ENCODE measurements at places on chromosomes 16 and 17.

DNA sequence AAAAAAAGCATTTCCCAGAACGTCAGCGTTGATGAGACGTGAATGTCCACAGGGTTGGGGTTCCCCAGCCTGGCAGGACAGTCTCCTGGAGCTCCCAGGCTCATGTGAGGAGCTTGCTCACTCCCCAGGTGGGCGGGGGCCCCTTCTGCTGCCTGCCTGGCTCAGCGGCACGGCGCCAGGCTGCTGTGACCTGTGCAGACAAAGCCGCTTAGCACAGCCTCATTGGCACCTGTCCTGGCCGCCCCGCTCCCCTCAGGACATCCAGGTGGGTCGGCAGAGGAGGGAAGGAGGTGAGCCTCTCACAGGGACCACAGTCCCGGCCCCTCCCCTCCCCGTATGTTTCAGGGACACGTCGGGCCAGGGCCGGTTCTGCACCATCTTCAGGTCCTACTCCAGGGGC is 12.9 kb upstream of the WFIKKN1 start:
- DNase-seq: no peak

DNA sequence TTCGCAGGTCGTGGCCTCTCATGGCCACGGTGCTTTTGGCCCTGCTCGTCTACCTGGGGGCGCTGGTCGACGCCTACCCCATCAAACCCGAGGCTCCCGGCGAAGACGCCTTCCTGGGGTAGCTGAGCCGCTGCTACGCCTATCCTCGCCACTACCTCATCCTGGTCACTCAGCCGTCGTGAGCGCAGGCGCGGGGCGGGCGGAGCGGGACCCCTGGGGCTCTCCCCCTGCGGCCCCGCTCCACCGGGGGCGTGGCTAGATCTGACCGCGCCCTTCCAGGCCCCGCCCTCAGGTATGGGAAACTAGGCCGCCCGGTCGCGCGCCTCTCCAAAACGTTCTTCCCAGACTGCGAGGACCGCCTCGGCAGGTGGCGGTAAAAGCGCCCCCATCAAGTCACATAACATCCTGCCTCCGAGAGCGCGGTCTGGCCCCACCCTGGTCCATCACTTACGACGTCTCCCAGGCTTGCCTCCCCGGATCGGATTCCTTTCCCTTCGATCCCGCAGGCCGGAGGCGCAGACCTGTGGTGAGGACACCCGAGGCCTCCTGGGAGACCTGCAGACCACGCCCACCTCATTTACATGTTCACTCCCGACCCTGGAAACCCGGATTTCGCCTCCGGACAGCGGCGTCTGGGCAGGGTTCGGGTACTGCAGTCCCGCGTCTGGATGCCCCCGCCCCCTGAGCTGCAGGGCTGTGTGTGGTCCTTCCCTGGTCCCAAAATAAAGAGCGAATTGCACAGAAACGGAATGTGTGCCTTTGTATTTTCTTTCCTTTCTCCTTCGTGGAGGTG is 91.5 kb upstream of the TMEM97 start:
- DNase-seq: no peak

GRCh38 chr16:89712274-89712781 is 8.4 kb downstream of the VPS9D1 start:
- no peak for DNase-seq

DNA sequence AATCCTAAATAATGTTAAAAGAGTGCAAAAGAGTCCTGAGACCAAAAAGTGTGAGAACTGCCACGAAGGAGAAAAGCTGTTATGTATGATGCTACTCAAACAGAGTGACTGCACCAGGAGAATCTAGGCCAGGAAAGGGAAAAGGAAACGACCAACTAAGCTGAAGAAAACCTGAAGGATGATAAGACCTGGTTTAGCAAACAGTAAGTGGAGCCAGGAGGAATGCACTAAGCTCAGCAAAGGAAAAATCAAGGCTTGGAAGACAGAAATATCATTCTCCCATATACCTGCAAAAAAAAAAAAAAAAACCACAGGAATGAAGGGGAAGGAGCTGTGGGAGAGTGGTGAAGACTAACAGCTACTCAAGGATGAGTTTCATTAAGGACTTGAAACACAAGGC is 21.1 kb downstream of the CMC2 start:
- no peak for DNase-seq

- DNase-seq: peak; percentile 60
These were observed at the start of gene CORO6 for GRCh38 chr17:29622337-29623282. Gene CORO6, minus strand, starts transcription at chr17:29622912. Its CDS starts 1,491 bp downstream, at chr17:29621421.

DNA sequence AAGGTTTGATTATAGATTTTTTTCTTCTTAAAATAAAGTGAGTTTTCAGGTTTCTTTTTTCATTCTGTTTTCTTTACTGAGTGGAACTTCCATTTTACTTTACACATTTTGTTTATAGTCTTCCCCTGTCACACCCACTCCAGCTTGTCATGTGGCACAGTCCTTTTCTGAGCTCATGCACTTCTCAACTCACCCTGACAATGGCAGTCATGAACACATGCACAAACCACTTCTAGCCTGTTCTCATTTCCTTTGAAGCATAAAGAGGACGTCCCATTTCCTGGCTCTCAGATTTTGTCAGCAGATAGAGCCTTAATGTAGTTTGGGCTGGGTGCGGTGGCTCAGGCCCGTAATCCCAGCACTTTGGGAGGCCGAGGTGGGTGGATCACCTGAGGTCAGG is 168.0 kb downstream of the AHSP start:
- peak; percentile 66 for DNase-seq

DNA sequence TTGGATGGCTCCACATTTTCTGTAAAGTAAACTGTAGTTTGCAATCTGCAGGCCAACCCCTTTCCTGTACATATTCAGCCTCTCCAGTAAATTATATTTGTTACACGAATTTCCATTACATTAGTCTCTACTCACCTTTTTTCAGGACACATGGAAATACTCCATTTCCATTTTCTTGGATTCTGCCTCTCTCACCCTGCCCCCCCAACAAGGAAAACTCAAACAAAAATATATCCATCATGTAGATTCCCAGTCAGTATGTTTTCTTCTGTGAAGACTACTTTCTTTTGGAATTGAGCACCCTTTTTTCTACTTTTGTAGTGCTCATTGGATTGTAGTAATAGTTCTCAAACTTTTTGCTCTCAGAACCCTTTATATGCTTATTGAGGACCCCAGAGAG is 2.9 kb downstream of the PPM1D start:
- DNase-seq: no peak

GRCh38 chr17:69064001-69064400 is 3.3 kb upstream of the ABCA9 start:
- DNase-seq: no peak

- DNase-seq: no peak
These were observed 13.7 kb downstream of the KRABD2 start for GRCh38 chr17:8362651-8363332.

DNA sequence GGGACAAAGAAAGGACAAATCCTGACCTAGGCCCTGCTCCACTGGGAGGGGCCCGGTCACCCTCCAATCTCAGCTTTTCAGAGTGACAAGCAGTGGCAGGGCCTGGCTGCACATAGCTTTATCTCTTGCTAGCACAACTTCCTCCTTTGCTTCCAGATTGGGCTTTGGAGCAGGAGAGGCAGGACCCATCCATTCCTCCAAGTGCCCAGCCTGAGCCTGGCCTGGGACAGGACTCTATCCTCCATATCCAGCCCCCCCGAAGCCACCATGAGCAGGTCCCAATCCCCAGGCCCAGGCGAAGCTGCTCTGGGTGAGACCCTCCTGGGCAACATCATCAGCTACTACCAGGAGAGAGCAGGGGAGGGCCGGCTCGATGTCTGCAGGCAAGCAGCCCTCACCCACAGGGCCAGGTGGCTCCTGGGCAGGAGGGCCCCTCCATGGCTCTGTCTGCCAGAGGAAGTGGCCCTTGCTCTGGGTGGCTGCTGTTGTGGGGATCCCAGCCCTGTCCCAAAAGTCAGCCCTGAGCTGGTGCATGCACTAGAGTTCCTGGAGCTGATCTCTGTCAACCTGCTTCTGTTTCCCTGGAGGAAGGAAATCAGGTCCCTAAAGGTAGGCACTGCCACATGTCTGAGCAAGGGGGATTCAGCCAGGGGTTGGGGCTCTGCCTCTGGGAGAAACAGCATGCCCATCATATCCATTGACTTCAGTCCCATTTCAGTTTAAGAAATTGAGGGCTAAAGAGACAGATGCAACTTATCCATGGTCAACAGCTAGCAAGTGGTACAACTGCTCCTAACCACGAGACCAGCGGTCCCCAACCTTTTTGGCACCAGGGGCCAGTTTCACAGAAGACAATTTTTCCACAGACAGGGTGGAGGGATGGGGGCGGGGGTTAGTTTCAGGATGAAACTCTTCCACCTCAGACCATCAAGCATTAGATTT is 58.9 kb downstream of the TK2 start:
- no peak for DNase-seq

DNA sequence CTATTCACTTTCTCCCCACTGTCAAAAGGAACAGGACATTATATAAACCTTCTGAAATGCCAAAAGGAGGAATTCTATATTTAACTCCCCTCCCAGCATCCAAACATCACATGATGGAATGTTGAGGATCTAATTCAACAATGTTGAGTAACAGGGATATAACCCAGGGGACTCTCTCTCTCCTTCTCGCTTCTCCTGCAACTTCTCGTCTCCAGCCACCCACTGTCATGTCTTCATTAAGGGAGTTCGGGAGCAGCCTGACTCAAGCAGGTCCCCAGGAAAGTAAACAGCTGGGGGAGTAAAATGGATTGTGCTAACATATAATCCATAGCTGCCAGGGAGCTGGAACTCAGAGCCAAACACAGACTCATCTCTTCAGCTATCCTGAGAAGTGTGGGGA is 51.7 kb downstream of the GRIN2A start:
- no peak for DNase-seq

DNA sequence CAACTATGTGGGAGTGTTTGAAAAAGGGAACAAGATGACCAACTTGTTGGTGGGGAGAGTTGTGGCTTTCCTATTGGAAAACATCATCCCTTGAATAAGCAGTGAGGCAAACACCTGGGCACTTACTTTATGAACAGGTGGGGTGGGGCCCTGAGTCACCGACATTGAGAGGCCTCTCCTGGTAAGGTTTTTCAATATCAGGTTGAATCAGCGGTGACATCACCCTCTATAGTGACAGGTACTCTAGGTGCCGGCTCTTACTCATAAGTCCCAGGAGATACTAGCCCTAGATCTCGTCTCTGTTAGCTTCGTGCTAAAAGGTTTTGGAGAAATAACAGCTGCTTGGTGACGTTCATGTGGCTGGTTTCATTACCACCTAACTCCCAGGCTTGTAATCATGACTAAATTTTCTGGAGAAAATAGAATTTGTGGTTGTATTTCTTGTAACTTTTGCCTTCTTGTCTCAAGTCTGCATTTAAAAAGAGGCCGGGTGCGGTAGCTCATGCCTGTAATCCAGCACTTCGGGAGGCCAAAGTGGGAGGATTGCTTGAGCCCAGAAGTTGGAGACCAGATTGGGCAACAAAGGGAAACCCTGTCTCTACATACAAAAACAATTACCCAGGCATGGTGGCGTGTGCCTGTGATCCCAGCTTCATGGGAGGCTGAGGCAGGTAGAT is 19.3 kb downstream of the CDH1 start:
- DNase-seq: no peak

DNA sequence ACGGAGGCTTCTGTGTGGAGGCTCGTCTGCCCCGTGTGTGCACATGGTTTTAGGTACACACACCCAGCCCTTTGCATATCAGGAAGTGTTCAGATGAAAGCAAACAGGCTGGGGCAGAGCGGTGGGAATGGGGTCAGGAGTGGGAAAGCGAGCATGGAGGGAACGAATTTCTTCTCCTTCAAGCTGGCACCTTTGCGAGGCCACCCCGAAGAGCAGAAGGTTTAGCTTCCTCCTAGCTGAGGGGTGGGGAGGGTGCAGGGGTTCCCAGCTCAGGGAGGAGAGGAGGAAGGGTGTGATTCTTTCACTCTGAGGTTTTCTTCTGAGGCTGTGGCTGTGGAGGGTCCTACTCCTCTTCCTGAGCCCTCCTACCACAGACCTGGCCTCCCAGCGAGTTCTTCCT is 83.6 kb downstream of the ABR start:
- DNase-seq: no peak

GRCh38 chr16:4053301-4053845 is 62.9 kb downstream of the ADCY9 start:
- DNase-seq: no peak

GRCh38 chr16:3988824-3989223 is 108.3 kb upstream of the CREBBP start:
- no peak for DNase-seq

DNA sequence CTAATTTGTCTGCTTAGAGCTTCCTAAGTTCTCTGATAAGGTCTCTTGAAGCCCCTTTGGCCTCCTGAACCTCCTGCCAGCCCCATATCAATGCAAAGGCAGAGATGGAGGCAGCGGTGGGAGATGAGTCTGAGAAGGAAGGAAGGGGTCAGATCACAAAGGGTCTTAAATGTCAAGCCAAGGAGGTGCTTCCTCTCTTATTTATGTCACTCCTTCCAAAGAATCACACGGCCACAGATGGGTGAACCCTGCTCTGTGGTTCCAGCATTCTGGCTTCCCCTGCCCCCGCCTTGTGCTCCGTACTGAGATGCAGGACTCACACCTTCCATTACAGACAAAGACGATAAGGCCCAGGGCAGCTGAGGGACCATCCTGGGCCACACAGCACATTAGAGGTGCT is 96.3 kb downstream of the GSG1L start:
- no peak for DNase-seq

DNA sequence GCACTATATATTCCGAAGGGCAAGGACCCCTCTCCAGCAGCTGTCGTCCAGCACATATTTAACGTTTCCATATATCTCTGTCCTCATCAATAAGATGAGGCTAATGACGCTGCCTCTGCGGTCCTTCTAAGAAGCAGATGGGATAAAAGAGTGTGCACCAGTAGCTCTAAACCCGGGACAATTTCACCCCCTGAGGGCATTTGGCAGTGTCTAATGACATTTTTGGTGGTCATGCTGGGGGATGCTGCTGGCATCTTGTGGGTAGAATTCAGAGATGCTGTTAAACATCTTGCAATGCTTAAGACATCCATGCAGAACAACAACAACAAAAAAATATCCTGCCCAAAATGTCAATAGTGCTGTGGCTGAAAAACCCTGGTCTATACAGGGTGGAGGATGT is 372.9 kb downstream of the CDH13 start:
- DNase-seq: no peak

DNA sequence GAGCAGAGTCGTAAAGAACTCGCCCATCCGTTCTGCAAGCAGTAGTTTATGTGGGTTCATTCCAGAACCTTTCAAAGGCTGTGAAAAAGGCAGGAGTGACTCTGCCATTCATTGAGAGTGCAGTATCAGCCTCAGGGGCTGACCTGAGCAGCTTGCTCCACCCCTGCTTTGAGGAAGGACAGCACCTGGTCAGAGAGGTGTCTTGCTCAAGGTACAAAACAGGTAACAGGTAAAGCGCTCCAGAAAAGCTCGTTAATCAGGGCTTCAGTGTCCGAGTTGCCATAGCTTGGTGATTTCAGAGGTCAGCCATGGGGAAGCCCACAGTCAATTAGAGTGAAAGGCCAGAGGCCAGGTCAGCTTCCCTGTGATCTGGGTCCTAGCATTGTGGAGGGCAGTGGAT is 251.1 kb downstream of the ABCC12 start:
- DNase-seq: no peak
